NCI-H1930 (cell line): ENCODE measurements at places on chromosomes 6 and 20.

DNA sequence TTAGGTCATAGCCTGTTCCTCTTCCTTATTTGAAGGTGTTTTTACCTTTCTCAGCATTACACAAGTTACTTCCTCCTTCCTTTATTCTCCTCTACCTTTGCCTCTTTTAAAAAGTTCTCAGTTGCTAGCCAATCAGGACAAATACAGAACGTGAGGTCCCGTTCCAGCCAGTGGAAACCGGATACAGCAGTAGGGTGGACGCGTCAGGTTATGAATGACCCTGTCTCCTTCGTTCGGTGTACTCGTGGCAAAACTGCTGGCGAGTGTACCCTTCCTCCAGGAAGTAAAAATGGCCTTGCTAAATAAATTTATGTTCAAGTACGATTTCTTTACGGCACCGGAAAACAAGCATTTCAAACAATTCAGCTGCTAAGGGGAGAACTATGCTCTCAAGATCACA lies 77.0 kb upstream of the MLN start:
- no peak for DNase-seq

DNA sequence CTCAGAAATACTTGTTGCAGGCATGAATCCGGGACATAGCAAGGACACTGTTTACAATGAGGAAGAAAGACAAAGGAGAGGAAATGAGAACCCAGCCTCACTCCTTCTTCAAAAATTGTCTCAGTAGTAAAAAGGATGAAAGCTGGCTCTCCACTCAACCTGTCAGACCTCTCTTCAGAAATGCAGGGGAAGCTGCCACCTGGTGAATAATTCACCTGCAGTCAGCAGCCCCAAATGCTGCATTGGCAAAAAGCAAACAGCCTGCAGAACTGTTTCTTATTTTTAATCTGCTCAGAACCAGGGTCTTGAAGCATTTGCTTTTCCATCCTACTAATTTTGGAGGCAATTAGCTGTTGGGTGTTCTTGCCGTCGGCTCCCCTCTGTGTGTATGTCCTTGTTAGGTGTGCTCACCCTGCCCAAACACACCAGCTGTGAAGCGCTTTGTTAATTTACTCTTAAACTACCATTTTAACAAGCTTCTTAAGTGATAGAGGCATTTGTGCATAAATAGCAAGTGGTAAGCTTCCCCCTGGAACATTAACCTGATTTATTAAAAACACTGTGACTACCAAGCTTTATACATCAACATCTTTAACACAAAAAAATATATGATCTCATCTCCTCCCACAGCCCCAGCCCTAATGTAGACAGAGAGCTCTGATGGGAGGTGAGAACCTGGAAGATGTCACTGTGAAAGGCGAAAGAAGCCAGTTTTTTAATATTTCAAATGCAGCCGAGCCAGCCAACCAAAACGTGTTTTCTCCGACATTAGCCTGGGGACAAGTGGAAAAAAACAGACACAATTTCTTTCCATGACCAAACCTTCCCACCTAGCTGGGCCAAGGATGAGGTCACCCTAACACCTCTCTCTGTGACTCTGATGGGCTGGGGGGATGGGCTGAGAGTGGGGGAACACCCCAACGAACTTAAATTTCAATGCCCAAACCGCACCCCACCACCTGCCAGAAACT lies 451.0 kb upstream of the SULF2 start:
- DNase-seq = no peak

- DNase-seq = no peak
Measured at GRCh38 chr6:90227213-90227612, 69.4 kb downstream of the BACH2 start.

DNA sequence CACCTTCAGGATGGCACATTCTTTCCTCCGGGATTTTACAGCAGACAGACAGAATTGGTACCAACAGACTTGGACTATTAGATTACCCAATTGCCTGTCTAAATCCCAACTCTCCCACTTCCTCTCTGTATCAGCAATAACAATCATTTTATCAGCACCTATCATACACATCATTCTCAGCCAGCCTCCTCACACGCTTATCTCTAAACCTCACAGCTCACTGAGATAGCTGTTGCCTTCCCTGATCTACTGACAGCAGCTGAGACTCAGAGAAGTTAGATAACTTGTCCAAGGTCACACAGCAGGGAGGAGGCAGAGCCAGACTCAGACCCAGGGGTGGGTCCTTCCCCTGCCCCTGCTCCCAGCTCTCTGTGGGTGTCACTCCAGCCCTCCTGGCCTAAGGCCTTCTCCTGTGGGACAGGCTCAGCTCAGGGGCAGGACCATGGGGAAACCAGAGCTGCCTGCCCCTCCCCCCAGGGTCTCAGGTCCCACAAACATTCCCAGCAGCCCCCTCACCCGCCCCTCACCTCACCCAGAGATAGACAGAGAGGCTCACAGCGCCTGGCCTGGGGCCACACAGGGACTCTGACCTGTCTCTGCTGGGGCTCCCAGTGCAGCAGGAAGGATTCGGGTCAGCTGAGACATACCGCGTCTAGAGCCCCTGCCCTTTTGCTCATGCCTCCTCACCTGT lies 92.8 kb downstream of the GRM4 start:
- DNase-seq = no peak
